ENCODE measurements at places on chromosomes 1 and 21.

DNA sequence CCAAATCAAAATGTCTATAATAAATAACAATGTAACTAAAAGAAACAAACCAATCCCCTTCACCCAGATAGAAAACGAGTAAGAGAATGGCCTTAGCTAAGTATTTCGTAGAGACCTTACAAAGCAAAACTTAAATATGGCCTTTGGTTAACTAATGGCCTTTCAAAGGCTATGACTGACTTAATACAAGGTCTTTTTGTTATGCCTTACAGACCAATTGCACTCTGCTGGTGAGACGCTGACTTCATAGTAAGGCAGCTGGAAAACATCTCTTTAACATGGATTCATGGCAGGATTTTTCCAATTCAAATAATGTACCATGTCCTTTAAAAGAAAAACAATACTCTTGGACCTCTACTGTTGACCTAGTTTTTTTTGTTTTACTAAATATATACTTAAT lies 15.8 kb upstream of the TBCE start:
- no peak for DNase-seq

GRCh38 chr1:48644905-48645605 lies 131.6 kb downstream of the BEND5 start:
- DNase-seq = peak; percentile 91

DNA sequence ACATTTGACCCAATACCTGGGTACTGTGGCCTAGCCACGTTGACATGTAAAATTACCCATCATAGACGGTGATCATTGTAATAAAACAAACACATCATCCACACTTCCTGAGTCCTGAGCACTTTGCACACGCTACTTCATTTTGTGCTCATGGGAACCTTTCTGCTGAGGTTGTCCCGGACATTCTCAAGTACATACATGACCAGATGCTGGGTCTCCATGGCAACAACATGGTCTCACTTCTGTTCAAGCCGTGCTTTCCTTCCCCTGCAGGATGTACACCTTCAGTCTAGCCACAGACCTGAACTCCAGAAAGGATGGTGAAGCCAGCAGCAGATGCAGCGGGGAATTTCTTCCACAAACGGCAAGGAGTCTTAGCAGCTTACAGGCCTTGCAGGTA lies 22.7 kb downstream of the UBASH3A start:
- DNase-seq = no peak

- no peak for DNase-seq
Measured at GRCh38 chr1:191174298-191174697, 696.6 kb upstream of the BRINP3 start.

- DNase-seq = no peak
Measured at GRCh38 chr1:63042278-63042677, 258.3 kb downstream of the ATG4C start.

DNA sequence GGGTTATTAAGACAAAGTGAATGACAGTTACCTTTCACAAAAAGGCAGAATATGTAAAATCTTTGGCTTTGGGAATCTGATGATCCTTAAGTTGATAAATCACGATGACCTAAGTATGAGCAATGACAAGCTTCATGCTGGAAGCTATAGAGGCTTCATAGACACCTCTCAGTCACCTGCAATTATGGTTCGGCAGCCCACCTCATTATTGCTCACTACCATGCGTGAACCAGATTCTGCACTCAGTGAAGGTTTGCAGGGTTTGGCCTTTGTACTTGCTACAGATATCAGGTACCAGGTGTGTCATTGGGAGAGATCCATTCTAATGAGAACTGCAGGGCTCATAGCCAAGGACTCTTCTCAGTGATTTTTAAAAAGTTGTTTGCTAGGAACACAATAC lies 163.5 kb downstream of the KCTD3 start:
- DNase-seq = no peak

DNA sequence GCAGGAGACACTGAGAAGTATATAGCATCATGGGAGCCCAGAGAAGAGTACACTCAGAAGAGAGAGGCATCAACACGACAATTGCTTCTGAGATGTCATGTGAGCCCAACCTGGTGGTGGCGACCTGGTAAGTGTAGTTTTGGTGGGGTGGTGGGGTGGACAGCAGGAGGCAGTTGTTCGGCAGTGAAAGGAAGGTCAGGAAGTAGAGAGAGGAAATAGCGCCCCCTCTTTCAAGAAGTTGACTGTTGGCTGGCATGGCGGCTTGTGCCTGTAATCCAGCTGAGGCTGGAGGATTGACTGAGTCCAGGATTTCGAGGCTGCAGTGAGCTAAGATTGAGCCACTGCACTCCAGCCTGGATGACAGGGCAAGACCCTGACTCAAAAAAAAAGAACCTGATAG lies 12.6 kb downstream of the RSPO1 start:
- DNase-seq = no peak

- DNase-seq = peak; percentile 28
Measured at GRCh38 chr1:246308533-246309075, 198.5 kb downstream of the SMYD3 start.

DNA sequence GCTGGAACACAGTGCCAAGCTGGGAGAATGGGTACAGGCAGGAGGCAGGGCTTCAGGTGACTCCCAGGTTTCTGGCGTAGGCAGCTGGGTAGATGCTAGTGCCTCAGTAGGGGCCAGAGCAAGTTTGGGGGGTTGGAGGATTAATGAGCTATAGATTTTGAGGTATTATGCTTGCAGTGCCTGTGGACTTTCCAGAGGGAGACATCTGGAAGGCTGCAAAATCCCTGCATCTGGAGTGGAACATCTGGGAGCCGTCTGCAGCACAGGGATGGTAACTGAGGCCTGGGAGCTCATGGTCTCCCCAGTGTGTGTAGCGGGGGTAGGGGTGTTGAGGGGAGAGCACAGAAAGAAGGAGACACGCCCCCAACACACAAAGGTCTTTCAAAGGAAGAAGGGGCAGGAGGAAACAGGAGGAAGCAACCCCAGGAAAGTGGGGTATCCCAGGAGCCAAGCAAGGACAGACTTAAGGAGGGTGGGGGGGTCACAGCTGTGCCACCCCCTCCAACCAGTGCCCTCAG lies 2.2 kb upstream of the PDZK1IP1 start:
- DNase-seq = no peak

DNA sequence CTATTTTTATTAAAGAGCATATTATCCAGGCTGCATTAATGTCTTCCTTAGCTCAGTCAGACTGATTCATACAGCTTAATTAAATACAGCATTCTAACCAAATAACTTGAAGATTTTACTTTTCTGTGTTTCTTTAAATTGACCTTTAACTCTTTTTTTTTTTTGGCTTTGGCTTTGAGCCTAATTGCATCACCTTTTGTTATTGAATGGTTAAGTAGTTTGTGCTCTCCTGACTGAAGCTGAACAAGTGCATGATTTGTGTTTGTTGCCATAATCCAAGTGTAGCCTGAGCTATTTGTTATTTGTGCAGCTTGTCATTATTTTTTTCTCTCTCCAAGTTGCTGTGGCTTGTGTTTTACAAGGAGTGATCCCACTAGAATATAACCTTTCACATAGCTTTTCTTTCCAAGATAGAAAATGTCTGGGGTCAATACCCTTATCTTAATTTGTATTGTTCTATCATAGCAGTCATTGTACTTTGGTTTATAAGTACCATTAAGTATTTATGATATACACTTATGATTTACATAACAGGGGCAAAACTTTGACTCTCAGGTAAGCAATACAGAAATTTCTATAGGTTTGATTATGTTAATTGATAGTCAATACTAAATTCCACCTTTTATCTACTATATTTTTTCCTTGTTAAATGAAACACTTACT lies 31.6 kb downstream of the CDC14A start:
- DNase-seq = no peak

DNA sequence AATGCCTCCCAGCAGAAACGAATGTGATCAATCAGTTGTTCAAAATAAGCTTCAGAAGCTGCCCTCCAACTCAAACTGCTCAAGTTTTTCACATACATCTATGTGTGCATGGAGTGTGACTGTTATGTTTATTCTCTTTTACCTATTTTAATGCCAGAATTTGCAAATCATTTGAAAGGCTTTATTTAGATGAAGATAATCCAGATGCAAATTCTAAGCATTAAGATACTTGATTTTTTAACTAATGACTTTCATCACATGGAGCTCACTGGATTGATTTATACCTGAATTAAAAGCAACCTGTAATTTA lies 69.5 kb downstream of the PLD5 start:
- no peak for DNase-seq

DNA sequence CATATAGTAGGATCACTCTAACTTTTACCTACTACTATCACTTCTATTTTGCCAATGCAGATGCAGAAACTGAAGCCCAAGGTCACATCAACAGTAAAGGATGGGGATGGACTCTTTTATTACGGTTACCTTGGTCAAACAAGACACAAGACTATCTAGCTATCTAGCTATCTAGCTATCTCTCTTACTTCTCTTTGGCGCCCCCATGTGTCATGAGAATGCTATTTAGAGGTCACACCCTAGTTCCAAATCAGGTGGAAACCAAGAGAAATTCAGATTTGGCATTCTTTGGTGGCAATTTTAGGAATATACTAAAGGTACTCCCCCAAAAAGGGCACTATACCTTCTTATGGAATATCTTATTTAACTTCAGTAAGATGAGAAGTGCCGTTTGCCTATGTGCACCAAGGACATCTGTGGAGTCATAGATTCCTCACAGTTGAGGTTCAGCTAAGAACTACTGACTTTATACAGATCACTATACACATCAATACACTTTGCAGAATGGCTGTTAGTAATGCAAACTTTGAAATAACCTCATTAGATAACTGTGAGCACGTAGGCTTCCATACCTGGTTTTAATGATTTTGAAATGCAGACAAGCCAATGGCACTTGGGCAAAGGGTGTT lies 6.7 kb downstream of the ZNF648 start:
- DNase-seq = peak; percentile 86
